ENCODE measurements at places on chromosomes 7 and 10. TPM values are rescaled to one million over a fixed set of nuclear protein-coding genes. Genes with fewer than 3 reads are reported as not detected.

GRCh38 chr7:112080441-112080840 lies 125.8 kb downstream of the DOCK4 start:
- DNase-seq = no peak
- no peaks in the 10 kb centered on the region for H3K4me1 ChIP-seq
- no peak overlapping the region for H3K4me3 ChIP-seq
- no peaks in the 10 kb centered on the region for H3K36me3 ChIP-seq

- H3K27ac ChIP-seq = no peak overlapping the region
- no peaks in the 10 kb centered on the region for H3K27me3 ChIP-seq
- no peak for DNase-seq
- H3K36me3 ChIP-seq = no peaks in the 10 kb centered on the region
Observed at GRCh38 chr7:26112203-26112740, 39.7 kb upstream of the NFE2L3 start.

DNA sequence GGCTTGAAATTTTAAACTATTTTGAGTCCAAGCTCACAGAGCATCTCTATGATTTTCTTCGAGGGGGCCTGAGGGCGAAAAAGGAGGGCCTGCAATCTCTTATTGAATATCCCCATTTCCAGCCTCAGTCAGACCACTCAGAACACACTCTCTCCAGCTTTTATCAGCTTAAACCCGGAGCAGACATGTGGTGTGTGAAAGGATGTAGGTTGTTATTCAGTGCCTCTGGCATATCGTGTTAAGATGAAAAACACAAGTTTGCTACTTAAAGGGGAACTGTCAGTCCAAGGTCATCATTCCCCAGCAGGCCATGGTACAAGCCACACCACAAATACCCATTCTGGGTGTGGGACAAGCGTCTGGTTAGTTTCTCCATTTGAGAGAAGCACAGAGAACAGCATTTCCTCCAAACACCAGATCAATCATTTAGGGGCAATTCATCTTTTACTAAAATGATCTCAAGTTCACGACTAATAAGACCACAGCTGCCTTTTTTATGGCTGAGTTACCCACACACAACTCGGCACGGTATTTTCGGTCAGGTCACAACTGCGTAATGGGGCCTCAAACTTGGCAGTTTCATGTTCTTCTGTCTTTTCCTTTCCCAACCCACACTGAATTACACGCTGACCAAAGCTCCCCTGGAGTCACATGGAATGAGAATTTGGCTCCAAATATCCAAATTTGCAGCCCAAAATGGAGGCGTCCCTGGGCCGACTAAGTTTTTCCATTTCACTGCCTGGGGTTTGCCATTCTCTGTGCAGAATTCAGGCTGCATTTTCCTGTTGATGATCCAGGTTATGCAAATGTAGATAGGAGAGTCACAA lies 188.4 kb downstream of the SEM1 start:
- no peak overlapping the region for H3K4me3 ChIP-seq
- no peaks in the 10 kb centered on the region for H3K4me1 ChIP-seq
- DNase-seq = no peak
- H3K27me3 ChIP-seq = no peaks in the 10 kb centered on the region
- no peaks in the 10 kb centered on the region for H3K36me3 ChIP-seq

DNA sequence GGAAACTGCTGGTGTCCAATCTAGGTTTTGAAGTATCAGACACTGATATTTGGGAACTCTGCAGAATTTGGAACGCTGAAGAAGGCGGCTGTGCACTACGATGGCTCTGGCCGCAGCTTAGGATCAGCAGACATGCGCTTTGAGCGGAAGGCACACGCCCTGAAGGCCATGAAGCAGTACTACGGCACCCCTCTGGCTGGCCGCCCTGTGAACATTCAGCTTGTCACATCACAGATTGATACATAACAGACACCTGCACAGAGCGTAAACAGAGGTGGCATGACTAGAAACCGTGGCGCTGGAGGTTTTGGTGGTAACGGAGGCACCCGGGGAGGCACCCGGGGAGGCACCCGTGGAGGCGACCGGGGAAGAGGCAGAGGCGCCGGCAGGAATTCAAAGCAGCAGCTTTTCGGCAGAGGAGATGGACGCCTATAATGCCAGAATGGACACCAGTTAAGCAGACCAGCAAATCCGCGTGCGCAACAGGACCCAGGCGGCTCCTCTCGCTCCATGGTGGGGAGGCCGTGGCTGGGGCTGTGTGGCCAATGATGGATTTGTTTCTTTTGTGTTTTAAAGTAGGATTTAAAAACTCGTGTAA lies 22.2 kb upstream of the CCL24 start:
- H3K27ac ChIP-seq = no peak overlapping the region
- no peaks in the 10 kb centered on the region for H3K27me3 ChIP-seq
- H3K36me3 ChIP-seq = no peaks in the 10 kb centered on the region
- H3K4me1 ChIP-seq = no peaks in the 10 kb centered on the region
- DNase-seq = no peak
- no peak overlapping the region for H3K4me3 ChIP-seq

DNA sequence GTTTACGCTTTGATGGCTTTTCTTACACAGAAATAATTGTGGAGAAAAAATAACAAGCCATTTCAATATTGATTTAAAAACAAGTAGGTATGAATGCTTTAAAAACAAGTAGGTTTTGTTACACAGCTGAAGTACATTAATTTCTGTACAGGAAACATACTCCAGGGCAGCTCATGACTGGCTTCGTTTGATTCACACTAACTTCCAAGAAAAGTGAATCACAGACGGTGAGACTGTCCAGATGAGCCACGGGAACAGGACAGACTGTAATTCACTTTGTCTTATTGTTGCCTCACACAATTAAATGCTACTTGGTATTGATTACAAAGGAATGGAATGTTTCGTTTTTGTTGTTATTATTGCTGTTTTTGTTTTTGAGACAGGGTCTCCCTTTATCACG lies 26.6 kb upstream of the SNX10 start:
- H3K4me1 ChIP-seq = no peaks in the 10 kb centered on the region
- no peak for DNase-seq
- no peaks in the 10 kb centered on the region for H3K36me3 ChIP-seq

GRCh38 chr10:35574924-35575352 lies 30.2 kb upstream of the GJD4 start:
- H3K4me3 ChIP-seq = no peak overlapping the region
- DNase-seq = no peak
- H3K36me3 ChIP-seq = peaks cover 16% of the 10 kb centered on the region
- H3K27me3 ChIP-seq = no peaks in the 10 kb centered on the region
- no peaks in the 10 kb centered on the region for H3K4me1 ChIP-seq

DNA sequence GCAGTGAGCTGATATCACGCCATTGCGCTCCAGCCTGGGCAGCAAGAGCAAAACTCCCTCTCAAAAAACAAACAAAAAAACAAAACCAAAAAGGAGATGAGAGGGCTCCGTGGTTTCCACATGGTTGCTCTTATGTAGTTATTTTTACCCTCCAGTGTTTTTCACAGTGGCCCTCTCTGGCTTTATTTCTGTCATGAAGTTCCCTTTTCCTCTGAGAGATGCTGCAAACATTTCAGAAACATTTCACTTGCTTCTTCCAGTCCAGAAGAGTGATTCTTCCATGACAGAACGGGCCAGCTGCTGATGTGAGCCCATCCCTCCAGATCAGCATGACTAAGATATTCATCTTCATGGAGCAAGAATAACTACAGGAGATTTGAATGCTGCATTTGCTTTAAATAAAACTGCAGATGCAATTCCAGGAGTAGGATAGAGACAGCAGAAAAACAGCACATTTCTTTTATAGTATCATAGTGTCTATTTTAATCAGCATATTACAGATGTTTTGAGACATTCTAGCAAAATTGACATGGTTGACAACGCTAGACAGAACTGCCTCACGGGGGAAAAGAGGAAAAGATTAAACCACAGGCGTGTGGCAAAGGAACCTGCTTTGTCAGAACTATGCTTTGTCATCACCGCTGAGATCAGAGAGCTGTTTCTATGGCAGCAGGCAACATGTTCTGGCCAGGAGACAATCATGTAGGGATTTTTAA lies 40.3 kb downstream of the NRCAM start:
- peak; percentile 49 for DNase-seq
- H3K4me1 ChIP-seq = peaks cover 11% of the 10 kb centered on the region
- no peak overlapping the region for H3K27ac ChIP-seq
- H3K4me3 ChIP-seq = no peak overlapping the region
- no peaks in the 10 kb centered on the region for H3K27me3 ChIP-seq

- peak; percentile 63 for DNase-seq
- peaks cover 71% of the 10 kb centered on the region for H3K27me3 ChIP-seq
- peak overlapping the region; percentile 86 for H3K27ac ChIP-seq
- peaks cover 57% of the 10 kb centered on the region for H3K4me1 ChIP-seq
Observed at GRCh38 chr10:27743012-27743876, 2.4 kb downstream of the MKX start.

DNA sequence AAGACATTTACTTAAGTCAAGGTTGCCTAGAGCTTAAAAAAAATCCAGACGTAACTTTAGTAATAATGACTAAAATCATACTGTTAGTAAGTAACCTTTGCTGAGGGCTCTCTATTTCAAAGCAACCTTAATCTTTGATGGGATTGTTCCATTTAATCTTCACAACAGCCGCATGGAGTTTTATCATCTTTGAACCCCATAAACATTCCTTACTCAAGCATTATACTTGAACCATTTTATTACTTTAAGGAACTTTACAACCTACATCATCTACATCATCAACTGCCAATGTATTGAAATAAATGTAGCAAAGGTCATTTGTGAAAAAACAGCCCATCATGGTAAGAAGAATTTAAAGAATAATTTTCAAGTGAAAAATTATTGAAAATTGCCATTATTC lies 22.9 kb upstream of the CACNB2 start:
- no peaks in the 10 kb centered on the region for H3K4me1 ChIP-seq
- H3K27ac ChIP-seq = no peak overlapping the region
- no peak overlapping the region for H3K4me3 ChIP-seq
- no peaks in the 10 kb centered on the region for H3K27me3 ChIP-seq
- no peak for DNase-seq

- H3K36me3 ChIP-seq = peaks cover 3% of the 10 kb centered on the region
- no peak overlapping the region for H3K4me3 ChIP-seq
- H3K27me3 ChIP-seq = no peaks in the 10 kb centered on the region
- H3K27ac ChIP-seq = no peak overlapping the region
- H3K4me1 ChIP-seq = no peaks in the 10 kb centered on the region
Observed at GRCh38 chr7:38506756-38507155, 124.4 kb downstream of the AMPH start.

DNA sequence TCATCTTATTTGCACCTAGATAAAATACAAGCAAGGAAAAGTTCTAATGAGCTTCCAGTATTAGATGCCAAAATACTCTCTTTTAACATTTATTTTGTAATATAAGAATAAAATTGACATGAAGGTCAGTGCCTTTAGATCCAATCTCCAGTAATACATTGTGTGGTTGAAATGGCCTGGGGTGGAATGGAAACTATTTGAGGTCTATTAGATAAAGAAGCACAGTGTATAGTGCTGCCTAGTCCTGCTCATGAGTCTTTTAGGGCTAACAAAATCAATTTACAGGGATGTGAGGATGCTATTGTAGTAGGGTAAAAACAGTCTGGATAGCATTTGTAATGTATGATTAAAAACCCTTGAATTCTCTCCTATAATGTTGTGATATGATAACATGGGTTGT lies 84.5 kb upstream of the ETV1 start:
- no peaks in the 10 kb centered on the region for H3K4me1 ChIP-seq
- H3K36me3 ChIP-seq = no peaks in the 10 kb centered on the region
- H3K4me3 ChIP-seq = no peak overlapping the region
- no peak for DNase-seq
- H3K27ac ChIP-seq = no peak overlapping the region

GRCh38 chr10:641149-642010 lies 48.1 kb downstream of the DIP2C start:
- DNase-seq = no peak
- peaks cover 22% of the 10 kb centered on the region for H3K36me3 ChIP-seq
- H3K4me1 ChIP-seq = peaks cover 24% of the 10 kb centered on the region
- H3K27me3 ChIP-seq = no peaks in the 10 kb centered on the region
- no peak overlapping the region for H3K4me3 ChIP-seq

- H3K27me3 ChIP-seq = peaks cover 14% of the 10 kb centered on the region
- no peak for DNase-seq
- H3K36me3 ChIP-seq = no peaks in the 10 kb centered on the region
- no peak overlapping the region for H3K27ac ChIP-seq
Observed at GRCh38 chr10:35643151-35644049, 1.3 kb upstream of the FZD8 start.

DNA sequence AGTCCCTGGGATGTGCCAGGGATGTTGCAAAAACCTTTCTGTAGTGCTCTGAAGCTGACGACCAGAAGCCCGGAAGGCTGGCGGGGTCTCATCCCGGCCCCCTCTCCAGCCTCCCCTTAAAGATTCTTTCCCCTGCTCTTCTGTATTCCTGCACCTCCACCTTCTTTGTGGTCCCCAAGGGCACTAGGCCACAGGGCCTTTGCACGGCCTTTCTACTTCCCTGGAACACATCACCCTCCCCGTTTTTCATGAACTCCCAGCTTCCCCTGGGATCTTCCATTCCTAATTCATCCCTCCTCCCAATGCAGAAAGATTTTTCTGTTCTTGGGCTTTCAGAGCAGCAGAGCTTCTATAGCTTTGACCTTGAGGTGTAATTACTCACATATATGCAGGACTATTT lies 127.0 kb downstream of the CDH23 start:
- peaks cover 6% of the 10 kb centered on the region for H3K27me3 ChIP-seq
- peaks cover 36% of the 10 kb centered on the region for H3K4me1 ChIP-seq
- DNase-seq = no peak
- H3K27ac ChIP-seq = no peak overlapping the region

DNA sequence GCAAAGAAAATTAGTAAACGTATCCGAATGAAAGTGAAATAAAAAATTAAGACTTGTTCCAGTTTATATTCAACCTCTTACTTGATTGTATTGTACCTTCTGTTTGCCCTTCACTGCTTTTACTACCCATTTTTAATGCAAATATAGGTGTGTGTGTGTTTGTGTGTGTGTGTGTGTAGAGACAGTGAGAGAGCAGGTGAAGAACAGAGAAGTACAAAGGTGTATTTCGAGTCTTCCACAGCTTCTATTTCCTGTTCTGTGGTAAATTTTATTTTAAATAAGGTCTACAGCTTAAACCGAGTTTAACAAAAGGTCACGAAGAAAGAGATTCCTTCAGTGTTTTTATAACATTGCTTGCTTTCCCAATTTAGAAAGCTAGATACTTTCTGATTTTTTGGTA lies 12.7 kb upstream of the SVIL start:
- peak overlapping the region; percentile 59 for H3K27ac ChIP-seq
- H3K27me3 ChIP-seq = no peaks in the 10 kb centered on the region
- DNase-seq = no peak
- H3K36me3 ChIP-seq = no peaks in the 10 kb centered on the region

DNA sequence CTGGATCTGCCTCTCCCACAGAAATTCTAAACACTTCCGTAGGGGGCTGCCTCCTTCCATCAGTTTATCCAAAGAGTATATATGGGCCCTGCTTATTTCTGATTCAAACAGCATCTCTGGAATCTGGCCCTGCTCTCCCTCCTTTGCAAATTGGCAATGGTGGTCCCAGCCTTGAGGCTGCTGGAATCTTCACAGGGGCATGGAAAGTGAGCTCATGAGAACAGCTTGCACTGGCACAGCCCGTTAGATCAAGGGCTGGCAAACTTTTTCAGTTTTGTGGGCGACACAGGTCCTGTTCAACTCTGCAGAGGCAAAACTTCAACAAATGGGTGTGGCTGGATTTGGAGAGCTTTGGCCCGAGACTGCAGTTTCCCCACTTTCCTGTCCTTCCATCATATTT lies 526.9 kb downstream of the KCNMA1 start:
- H3K27me3 ChIP-seq = no peaks in the 10 kb centered on the region
- no peaks in the 10 kb centered on the region for H3K36me3 ChIP-seq
- no peaks in the 10 kb centered on the region for H3K4me1 ChIP-seq
- H3K27ac ChIP-seq = no peak overlapping the region
- no peak for DNase-seq

CPEB3 gene
- 29.3 TPM for total RNA-seq

PTN gene
- 1,663 TPM for total RNA-seq

BICC1 gene
- total RNA-seq = 54.2 TPM

HABP2 gene
- total RNA-seq = 0.11 TPM

CUZD1 gene
- 0.69 TPM for total RNA-seq

SCART1 gene
- total RNA-seq = 1.7 TPM

OR2A12 gene
- total RNA-seq = not detected

KCND2 gene
- 25.2 TPM for total RNA-seq

GPR85 gene
- 13.6 TPM for total RNA-seq
